ENCODE measurements at places on chromosomes 7 and 10. TPM values are rescaled to one million over a fixed set of nuclear protein-coding genes. Genes with fewer than 3 reads are reported as not detected.

DNA sequence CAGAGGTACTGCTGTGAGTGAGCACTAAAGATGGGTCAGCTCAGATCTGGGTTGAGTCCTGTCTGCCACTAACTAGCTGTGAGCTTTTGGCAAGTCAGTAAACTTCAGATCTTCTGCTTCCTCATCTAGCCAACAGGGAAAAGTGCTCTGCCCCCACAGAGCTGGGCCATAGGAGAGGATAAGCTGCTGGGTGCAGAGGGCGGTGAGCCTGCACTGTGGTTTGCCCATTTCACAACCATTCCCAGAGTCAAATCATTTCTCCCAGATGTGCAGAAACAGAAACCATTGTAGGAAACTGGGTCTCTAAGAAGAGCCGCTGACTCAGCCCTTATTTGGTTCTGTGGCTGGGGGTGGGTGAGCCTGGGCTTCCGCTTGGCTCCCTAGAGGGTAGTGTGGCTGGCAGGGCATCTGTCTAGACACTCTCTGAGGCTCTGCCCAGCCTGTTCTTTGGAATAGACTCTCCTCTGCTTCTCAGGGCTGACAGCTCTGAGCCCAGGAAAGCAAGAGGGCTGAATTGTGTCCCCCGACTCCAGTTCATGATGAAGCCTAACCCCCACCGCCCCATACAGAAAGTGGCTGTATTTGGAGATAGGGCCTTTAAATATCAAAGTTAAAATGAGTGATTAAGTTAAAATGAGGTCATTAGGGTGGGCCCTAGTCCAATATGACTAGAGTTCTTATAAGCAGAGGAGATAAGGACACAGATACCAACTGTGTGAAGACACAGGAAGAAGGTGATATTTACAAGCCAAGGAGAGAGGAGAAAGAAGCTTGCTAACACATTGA, 29.5 kb upstream of the ARHGAP22 start:
- H3K4me1 ChIP-seq: peaks cover 14% of the 10 kb centered on the region
- H3K36me3 ChIP-seq: no peaks in the 10 kb centered on the region
- DNase-seq: peak; percentile 77
- peak overlapping the region; percentile 6 for H3K27ac ChIP-seq
- H3K27me3 ChIP-seq: no peaks in the 10 kb centered on the region
- H3K4me3 ChIP-seq: no peak overlapping the region

DNA sequence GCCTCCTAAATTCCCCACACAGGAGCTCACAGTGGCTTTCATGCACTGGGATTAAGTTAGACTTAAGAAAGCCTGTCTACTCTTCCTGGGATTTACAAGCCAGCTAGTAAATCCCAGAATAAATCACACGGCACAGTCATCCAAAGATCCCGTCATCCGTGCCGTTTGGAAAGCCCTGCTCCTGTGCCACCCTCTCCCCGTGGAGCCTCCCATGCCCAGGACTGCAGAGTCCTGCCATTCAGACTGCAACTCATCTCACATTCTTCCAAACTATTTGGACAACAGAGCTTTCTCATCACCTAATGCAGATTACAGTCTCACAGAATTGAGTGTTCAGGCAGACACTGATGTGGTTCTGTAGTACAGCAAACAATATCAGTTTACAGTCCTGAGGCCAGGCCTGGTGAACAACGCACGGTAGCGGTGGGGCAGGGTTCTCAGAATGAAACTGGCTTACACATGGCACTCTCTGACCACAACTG, 166.5 kb downstream of the EGFR start:
- H3K4me1 ChIP-seq: peaks cover 20% of the 10 kb centered on the region
- H3K36me3 ChIP-seq: peaks cover 35% of the 10 kb centered on the region
- DNase-seq: peak; percentile 35
- H3K27ac ChIP-seq: peak overlapping the region; percentile 61
- no peaks in the 10 kb centered on the region for H3K27me3 ChIP-seq

IQUB gene
- 0.83 TPM for total RNA-seq

- peak; percentile 71 for DNase-seq
- H3K27ac ChIP-seq: no peak overlapping the region
- H3K36me3 ChIP-seq: peaks cover 3% of the 10 kb centered on the region
- H3K4me1 ChIP-seq: peaks cover 2% of the 10 kb centered on the region
- H3K4me3 ChIP-seq: no peak overlapping the region
These were observed 2.6 kb upstream of the CAV1 start for GRCh38 chr7:116522247-116522646.

DNA sequence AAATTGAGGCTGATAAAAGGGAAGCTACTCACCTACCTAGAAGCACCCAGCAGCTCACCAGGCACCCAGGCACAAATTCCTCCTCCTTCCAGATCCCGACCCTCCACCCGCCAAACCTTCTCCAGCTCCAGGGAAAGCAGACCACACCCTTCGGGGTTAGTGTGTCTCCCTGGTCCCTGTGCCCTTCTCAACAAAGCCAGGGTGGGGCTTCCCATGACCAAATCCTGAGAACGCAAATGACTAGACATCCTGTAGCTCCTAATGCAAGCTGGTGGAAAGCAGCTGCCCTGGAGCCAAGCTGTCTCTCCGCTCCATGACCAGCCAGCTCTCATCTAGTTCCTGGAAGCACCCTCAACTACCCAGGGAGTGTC, 4.4 kb downstream of the TBX20 start:
- no peak overlapping the region for H3K27ac ChIP-seq
- H3K36me3 ChIP-seq: no peaks in the 10 kb centered on the region

- no peak overlapping the region for H3K27ac ChIP-seq
- no peaks in the 10 kb centered on the region for H3K27me3 ChIP-seq
- peaks cover 8% of the 10 kb centered on the region for H3K4me1 ChIP-seq
- H3K4me3 ChIP-seq: no peak overlapping the region
- H3K36me3 ChIP-seq: no peaks in the 10 kb centered on the region
- DNase-seq: no peak
These were observed 85.0 kb downstream of the KMT2E start for GRCh38 chr7:105098863-105099515.

GRCh38 chr7:5635006-5635405, 146.5 kb downstream of the RNF216 start:
- no peak for DNase-seq
- peak overlapping the region; percentile 79 for H3K27ac ChIP-seq
- H3K36me3 ChIP-seq: peaks cover 4% of the 10 kb centered on the region

OGDHL gene
- under 0.01 TPM for total RNA-seq

GRCh38 chr7:17807242-17807641, 133.1 kb downstream of the SNX13 start:
- no peaks in the 10 kb centered on the region for H3K27me3 ChIP-seq
- no peaks in the 10 kb centered on the region for H3K4me1 ChIP-seq
- DNase-seq: no peak

DNA sequence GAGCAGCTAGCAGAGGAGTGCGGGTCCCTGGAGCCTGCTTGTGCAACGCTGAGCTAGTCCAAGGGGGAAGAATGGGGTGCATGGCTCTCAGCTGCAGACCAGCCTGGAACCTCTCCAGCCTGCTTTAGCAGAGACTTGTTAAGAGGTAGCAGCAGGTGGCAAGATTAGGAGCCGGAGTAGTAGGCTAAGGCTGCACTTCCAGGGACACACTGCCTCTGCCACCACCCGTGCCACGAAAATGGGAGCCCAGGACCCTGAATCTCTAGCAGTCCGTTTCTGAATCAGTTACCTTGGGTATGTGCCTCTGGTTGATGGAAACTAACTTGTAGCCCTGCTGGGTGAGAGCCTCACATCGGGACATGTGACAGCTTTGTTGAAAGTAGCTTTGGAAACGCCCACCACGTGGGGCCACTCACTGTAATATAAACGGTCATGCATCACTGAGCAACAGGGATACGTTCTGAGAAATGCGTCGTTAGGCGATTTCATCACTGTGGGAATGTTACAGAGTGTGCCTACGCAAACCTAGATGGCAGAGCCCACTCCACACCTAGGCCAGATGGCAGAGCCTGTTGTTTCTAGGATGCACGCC, 25.9 kb downstream of the HTRA1 start:
- H3K4me1 ChIP-seq: peaks cover 3% of the 10 kb centered on the region
- no peaks in the 10 kb centered on the region for H3K36me3 ChIP-seq
- DNase-seq: no peak
- H3K4me3 ChIP-seq: no peak overlapping the region

- peaks cover 8% of the 10 kb centered on the region for H3K4me1 ChIP-seq
- H3K36me3 ChIP-seq: no peaks in the 10 kb centered on the region
- peak overlapping the region; percentile 63 for H3K27ac ChIP-seq
- DNase-seq: peak; percentile 98
- H3K4me3 ChIP-seq: peak overlapping the region; percentile 23
These were observed 18.6 kb upstream of the VDAC2 start for GRCh38 chr10:75191821-75192568.

NODAL gene
- total RNA-seq: not detected

ANKMY2 gene
- 33.1 TPM for total RNA-seq

DNA sequence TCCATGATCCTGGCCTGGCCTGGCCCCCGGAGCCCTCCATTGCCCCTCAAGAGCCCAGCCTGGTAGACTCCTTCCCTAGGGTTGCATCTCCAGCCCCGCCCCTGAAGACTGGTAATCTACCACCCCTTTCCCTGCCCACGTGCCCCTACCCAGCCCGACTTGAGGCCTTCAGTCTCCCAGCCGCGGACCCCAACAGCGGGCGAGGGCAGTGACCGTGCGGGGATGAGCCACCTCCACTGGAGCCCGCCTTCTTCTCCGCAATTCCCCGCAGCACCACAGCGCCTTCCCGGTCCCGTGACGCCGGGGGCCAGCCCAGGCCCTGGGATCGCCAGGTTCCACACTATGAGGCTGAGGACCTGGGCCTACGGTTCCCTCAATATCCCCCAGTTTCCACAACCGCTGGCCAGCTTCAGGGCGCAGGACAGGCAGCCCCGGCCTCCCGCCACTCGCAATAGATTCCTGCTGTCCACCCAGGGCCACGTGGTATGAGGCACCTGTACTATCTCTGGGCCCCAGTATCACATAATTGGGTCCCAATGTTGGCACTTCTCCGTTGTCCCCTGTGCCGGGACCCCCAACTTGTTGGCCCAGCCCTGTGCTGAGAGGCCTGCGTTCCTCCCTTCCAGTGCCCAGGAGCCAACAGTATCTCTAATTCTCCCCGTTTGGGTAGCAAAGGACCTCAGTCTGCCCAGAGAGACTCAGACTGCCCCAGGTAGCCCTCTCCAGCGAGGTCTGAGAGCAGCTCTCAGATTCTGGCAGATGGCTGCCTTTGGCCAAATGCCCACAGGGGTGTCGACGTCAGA, 1.1 kb upstream of the GPRIN2 start:
- peaks cover 63% of the 10 kb centered on the region for H3K27me3 ChIP-seq
- no peak overlapping the region for H3K27ac ChIP-seq
- no peak overlapping the region for H3K4me3 ChIP-seq

- no peak overlapping the region for H3K27ac ChIP-seq
- no peaks in the 10 kb centered on the region for H3K36me3 ChIP-seq
- no peak for DNase-seq
- no peaks in the 10 kb centered on the region for H3K27me3 ChIP-seq
- H3K4me1 ChIP-seq: no peaks in the 10 kb centered on the region
These were observed 210.9 kb upstream of the SEMA3E start for GRCh38 chr7:83859827-83860226.

FBXL13 gene
- 0.66 TPM for total RNA-seq

DNA sequence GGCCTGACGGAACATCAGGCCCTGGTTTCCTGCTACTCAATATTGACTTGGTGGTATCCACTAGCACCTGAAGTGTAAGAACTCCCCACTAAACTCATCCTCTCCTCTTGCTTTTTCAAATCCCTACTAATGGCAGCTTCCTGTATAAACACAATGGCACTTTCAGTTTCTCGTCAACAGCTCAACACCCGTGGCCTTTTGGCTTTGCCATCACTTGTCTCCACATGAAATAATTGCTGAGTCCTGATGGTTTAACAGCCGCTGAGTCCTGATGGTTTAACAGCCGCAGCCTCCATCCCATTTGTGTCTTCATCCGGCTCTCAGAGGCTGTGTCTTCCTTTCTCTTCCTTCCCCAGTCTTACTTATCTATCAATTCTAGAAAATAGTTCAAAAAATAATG, 261.4 kb upstream of the PITRM1 start:
- no peaks in the 10 kb centered on the region for H3K36me3 ChIP-seq
- H3K4me1 ChIP-seq: no peaks in the 10 kb centered on the region
- no peaks in the 10 kb centered on the region for H3K27me3 ChIP-seq

DNA sequence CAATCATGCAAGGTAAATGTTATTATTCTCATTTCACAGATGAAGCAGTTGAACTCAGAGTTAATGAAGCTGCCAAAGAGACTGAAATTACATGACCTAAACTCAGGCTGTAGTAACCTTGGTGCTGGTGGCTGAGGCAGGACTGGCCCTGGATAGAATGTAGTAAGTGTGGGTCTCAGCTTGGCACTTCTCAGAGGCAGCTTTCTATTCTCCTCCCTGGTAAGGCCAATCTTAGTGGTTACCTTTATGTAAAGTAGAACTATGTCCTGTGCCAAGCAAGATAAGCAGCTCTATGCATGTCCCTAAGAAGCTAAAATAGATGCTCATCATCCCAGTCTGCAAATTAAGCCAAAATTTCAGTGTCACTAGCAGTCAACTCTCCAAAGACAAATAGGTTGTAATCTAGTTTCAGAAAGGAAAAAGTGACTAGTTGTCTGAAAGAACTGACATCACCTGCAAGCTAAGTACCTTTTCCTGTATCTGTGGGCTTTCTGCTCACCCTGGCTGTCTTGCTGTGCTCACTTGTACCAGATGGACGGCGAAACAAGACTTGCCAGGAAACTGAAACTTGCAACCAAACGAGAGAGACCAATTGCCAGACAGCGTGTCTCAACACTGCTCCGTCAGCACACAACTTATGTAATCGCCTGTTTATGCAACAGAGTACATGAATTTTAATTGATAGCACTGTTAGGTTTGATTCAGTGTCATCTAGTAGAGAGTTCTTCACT, 43.7 kb downstream of the CH25H start:
- H3K27me3 ChIP-seq: peaks cover 3% of the 10 kb centered on the region
- peak; percentile 56 for DNase-seq
- no peak overlapping the region for H3K4me3 ChIP-seq
- H3K4me1 ChIP-seq: no peaks in the 10 kb centered on the region
- no peak overlapping the region for H3K27ac ChIP-seq
- no peaks in the 10 kb centered on the region for H3K36me3 ChIP-seq

OR2A42 gene
- not detected for total RNA-seq

- H3K4me1 ChIP-seq: no peaks in the 10 kb centered on the region
- no peaks in the 10 kb centered on the region for H3K27me3 ChIP-seq
- H3K4me3 ChIP-seq: no peak overlapping the region
These were observed 14.9 kb upstream of the GATAD1 start for GRCh38 chr7:92432299-92432946.

GRCh38 chr7:55448526-55448925, 83.4 kb downstream of the LANCL2 start:
- no peak overlapping the region for H3K4me3 ChIP-seq
- H3K27me3 ChIP-seq: no peaks in the 10 kb centered on the region
- H3K36me3 ChIP-seq: no peaks in the 10 kb centered on the region

Measured in fibroblast of lung (primary cell).